ENCODE measurements at places on chromosomes 1 and 21.

GRCh38 chr1:200367841-200368534, 41.8 kb downstream of the ZNF281 start:
- no peak for DNase-seq

DNA sequence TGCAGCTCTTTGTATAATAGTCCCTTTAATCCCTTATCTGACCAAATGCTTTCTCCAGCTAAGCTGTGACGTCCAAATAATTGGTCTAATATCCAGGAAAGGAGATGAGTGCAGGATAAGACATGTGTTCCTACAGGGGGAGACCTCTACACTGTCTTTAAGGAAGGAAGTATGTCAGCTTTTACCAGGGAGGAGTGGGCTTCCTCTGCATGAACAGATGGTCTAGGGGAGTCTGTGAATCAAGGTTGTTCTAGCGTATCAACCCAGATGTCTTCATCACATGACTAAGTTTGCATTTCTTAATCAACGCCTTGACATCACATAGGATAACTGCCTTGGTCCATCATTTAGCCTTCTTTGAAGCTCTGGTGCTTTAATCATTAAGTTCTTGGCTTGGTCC, 528.2 kb downstream of the MRPL39 start:
- no peak for DNase-seq

DNA sequence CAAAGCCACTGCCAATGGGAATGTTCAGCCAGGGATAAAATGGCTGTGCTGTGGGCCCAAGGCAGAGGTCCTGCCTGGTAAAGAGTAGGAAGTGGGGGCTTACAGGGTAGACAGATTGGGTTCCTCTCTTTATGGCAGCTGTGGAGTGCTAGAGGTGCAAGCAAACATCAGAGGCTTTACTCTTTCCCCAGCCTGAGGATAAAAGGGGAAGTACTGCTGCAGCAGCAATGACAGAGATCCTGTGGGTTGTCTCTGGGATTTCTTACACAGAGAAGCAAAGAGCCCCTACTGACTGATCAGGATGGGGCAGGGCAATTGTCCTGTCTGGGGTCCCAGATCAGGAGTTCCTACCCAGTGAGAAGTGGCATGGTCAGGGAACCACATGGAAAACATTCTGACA, 54.2 kb downstream of the DRAM2 start:
- no peak for DNase-seq

DNA sequence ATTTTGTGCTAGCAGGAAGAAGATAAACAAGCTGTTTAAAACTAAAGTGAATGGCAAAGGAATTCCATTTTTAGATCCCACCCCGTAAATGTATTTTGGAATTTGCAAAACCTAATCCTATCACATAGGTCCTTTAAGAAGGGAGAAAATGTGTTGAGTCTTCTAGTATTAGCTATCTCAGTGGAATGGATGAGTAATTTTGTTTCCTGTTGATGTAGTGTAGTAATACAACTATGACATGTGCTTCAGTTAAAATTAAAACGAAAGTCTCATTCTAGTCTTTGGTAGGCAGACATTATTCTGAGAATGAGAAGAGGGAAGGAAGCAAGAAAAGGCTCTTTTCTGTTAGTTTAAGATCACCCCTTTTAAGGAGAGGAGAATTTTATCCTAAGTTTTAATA, 265.9 kb upstream of the C1orf105 start:
- no peak for DNase-seq

DNA sequence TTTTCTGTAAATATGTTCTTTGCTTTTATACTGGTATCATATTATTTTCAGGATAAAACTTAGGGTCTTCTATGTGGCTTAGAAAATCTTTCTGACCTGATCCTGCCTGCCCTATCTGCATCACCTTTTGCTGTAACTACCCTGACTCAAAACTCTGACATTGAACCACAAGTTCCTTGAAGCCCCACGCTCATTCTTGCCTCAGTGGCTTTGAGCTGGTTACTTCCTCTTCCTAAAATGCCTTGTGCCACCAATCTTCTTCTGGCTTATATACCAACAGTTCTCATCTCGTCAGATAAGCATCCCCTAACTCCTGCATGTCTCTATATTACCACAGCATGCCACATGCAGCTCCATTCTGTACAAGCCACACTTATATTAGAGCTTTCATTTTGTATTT, 84.5 kb upstream of the LRRC7 start:
- no peak for DNase-seq
